ENCODE measurements at places on chromosomes 7 and 10.

- no peak for DNase-seq
These were observed 96.6 kb upstream of the GPR26 start for GRCh38 chr10:123569436-123570035.

GRCh38 chr7:84865560-84865959, 321.3 kb downstream of the SEMA3D start:
- DNase-seq, result no peak

- peak; percentile 43 for DNase-seq
These were observed 11.5 kb downstream of the PMS2 start for GRCh38 chr7:5997210-5997808.

- DNase-seq, result no peak
These were observed 1093.3 kb upstream of the C7orf33 start for GRCh38 chr7:147497246-147497645.

DNA sequence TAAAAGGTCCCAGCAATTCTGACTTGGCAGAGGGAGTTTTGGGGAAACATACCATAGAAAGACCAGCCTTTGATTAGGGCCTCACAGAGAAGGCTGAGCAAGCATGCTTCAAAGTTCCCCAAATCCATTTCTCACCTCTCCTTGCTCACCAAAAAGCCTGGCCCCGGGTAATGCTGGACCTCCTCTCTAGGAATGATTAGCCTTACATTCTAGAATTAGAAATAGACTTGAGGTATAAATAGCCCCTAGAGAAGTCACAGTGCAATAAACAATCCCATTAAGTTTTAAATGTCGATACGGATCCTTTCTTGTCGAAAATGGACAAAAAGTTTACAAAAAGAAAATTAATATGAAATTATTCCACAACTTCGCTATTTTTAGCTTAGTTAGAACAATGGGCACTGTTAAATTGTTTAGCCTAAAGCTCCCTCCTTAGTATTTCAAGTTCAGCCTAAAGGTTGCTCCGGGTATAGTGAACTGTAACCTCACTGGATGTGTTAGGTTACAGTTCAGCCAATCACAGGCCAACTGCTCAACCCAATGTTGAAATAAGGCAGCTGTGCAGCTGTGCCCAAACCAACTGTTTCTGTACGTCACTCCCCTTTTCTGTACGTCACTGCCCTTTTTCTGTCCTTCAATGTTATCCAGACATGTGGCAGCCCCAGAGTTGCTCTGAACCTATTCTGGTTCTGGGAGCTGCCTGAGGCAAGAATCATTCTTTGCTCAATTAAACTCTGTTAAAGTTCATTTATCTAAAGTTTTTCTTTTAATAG, 7.9 kb upstream of the GSDME start:
- DNase-seq, result no peak

GRCh38 chr7:125424721-125425120, 495.1 kb upstream of the POT1 start:
- no peak for DNase-seq

- no peak for DNase-seq
These were observed 33.8 kb downstream of the SLC26A4 start for GRCh38 chr7:107694386-107694785.

- no peak for DNase-seq
These were observed 146.3 kb downstream of the ZNF22 start for GRCh38 chr10:45147000-45147399.

- no peak for DNase-seq
These were observed 698.7 kb upstream of the IGFBP3 start for GRCh38 chr7:46619723-46620310.

DNA sequence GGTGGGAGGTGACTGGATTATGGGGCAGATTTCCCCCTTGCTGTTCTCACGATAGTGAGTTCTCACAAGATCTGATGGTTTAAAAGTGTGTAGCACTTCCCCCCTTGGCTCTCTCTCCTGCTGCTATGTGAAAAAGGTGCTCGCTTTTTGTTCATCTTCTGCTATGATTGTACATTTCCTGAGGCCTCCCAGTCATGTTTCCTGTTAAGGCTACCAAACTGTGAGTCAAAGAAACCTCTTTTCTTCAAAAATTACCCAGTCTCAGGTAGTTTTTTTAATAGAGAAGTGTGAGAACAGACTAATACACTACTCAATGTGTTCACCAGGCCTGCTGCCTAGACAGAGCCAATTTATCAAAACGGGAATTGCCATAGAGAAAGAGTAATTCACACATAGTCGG, 49.7 kb downstream of the SDHAF3 start:
- DNase-seq, result no peak

DNA sequence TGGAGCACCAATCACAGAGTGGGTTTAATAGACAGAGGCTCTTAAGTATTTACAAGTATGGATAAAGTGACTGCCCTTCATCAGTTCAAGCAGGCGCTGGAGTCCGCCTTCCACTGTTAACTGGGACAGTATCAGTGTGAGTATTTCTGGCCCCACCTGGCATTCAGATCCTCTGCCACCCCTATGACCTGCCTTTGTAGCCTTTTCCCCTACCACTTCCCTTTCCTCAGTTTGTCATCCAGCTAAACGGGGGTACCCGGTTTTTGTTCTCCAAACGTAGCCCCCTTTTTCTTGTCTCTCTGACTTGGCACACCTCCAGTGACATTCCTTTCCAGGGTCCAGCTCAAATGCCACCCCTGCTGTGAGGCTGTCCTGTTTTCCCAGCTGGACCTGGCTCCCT, 134.4 kb downstream of the SNX10 start:
- no peak for DNase-seq

Measured in non-pigmented ciliary epithelial cell (primary cell).